ENCODE measurements at places on chromosomes 4 and X. TPM values are rescaled to one million over a fixed set of nuclear protein-coding genes. Genes with fewer than 3 reads are reported as not detected.

DNA sequence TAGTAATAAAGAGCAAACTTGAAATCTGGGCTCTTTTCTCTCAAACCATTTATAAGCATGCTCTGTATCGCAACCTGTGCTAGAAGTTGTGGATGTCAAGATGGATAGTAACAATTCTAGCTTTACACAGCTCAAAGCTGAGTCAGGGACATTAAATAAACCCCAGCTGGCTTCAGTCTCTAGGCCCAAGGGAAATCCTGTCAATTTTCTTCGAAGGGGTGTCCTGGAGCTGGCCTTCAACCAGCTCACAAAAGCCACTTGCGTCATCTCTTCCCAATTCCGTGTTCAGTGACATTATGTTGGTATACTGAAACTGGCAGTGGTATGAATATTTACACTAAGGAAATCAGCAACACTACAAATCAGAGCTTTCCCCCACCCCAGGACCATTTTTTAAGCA is 89.8 kb upstream of the PRKG2 start:
- DNase-seq, result no peak

GRCh38 chr4:3872834-3873313 is 106.7 kb downstream of the ADRA2C start:
- no peak for DNase-seq

GRCh38 chr4:163556177-163556576 is 61.7 kb downstream of the TMA16 start:
- no peak for DNase-seq

DNA sequence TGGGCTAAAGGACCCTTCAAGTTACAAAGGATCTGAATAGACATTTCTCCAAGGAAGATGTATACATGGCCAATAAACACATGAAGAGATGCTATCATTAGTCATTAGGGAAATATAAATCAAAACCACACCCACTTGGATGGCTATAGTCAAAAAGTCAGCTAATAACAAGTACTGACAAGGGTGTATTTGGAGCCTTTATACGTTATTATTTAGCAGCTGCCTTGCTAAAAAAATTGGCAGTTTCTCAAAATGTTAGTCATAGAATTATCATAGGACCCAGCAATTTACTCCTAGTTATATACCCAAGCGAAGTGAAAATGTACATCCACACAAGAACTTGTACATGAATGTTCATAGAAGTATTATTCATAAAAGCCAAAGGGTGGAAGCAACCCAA is 112.7 kb upstream of the DUSP21 start:
- DNase-seq, result no peak

- DNase-seq, result no peak
These were observed 33.0 kb downstream of the GRK4 start for GRCh38 chr4:2996415-2996814.

The CLDN22 gene
- not detected for total RNA-seq

The ARHGEF6 gene
- 50.8 TPM for total RNA-seq

- DNase-seq, result no peak
These were observed 22.8 kb downstream of the FHIP1A start for GRCh38 chr4:151431728-151432127.

- DNase-seq, result no peak
These were observed 674.4 kb upstream of the LCORL start for GRCh38 chr4:18695733-18696527.

- no peak for DNase-seq
These were observed 123.4 kb upstream of the SFRP2 start for GRCh38 chr4:153912301-153912700.

GRCh38 chr4:61203436-61203790 is 3.3 kb downstream of the ADGRL3 start:
- no peak for DNase-seq

GRCh38 chr4:77629885-77630284 is 24.3 kb downstream of the CXCL13 start:
- no peak for DNase-seq

GRCh38 chr4:37562592-37562991 is 123.6 kb downstream of the RELL1 start:
- no peak for DNase-seq

DNA sequence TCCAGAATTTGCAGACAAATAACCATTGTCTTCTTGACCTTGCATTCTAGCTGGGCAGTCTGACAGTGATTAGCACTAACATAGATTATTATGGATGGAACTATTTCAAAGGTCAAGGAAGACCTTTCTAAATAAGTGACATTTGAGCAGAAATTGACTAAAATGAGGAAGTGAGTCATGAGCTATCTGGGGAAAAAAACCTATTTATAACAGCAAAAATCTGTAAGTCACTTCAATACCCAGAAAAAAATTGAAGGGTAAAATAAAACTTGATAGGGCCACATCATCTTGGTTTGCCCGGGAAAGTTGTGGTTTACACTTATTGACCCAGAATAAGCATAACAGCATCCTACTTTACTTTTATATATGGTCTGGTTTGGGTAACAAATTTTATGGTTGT is 414.6 kb upstream of the HS3ST1 start:
- no peak for DNase-seq

DNA sequence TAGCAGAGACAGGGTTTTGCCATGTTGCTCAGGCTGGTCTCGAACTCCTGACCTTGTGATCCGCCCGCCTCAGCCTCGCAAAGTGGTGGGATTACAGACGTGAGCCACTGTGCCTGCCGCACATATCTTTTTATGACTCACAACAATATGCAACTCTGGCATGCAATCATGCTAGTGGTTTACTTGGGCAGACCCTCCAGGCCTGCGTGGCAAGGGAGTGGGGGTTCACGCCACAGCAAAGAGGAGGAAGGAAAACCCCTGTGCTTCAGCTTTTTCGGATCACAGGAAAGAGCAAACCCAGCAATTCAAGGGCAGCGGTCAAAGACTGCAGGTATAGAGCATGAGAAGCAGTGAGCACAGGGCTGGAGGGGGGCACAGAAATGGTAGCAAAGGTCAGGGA is 48.3 kb upstream of the CD99 start:
- DNase-seq, result no peak

The IQCM gene
- total RNA-seq, result not detected

The IRS4 gene
- not detected for total RNA-seq

The C1QTNF7 gene
- 0.42 TPM for total RNA-seq

The NEIL3 gene
- not detected for total RNA-seq

The ANOS1 gene
- total RNA-seq, result 6.9 TPM

DNA sequence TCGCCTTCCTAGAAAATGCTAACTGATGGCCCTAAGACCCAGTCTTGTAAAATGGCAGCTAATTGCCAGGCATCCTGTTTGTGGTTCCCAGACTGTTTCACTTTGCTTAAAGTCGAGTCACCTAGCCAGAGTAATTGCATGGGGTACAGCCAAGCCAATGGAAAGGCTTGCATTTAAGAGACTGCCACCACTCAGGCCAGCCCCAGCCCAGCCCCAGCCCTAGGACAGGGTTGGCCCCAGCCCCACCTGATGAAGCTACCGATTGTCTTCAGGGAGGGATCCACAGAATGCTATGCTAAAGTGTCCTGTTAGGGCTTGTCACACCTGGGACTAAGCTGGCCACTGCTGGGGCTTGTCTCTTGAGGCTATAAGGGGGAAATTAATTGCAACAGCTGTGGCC is 194.6 kb upstream of the KLF3 start:
- DNase-seq, result no peak

- no peak for DNase-seq
These were observed 18.0 kb downstream of the HPSE start for GRCh38 chr4:83316459-83317165.

The PDZD4 gene
- 2.8 TPM for total RNA-seq

GRCh38 chrX:109733613-109734083 is 591 bp upstream of the ACSL4 start:
- DNase-seq, result no peak

The SPCS3 gene
- total RNA-seq, result 40.6 TPM

DNA sequence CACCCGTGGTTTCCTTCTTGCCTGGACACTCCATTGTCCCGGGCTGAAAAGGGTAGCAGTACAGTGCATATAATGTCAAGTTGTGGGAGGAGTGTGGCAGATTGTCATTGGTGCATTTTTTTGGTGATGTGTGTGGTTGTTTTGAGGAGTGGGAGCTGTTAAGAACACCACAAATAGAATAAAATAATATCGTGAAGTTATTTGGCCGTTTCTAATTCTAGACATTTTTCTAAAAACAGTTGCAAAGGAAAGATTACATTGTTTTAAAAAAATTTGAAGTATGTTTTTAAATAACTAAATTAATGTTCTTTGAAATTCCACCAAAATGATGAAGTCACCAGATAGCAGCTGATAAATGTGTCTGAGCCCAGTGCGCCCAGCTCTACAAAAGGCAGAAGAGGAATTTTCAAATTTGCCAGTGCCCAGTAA is 1.3 kb downstream of the PKD2 start:
- DNase-seq, result no peak

DNA sequence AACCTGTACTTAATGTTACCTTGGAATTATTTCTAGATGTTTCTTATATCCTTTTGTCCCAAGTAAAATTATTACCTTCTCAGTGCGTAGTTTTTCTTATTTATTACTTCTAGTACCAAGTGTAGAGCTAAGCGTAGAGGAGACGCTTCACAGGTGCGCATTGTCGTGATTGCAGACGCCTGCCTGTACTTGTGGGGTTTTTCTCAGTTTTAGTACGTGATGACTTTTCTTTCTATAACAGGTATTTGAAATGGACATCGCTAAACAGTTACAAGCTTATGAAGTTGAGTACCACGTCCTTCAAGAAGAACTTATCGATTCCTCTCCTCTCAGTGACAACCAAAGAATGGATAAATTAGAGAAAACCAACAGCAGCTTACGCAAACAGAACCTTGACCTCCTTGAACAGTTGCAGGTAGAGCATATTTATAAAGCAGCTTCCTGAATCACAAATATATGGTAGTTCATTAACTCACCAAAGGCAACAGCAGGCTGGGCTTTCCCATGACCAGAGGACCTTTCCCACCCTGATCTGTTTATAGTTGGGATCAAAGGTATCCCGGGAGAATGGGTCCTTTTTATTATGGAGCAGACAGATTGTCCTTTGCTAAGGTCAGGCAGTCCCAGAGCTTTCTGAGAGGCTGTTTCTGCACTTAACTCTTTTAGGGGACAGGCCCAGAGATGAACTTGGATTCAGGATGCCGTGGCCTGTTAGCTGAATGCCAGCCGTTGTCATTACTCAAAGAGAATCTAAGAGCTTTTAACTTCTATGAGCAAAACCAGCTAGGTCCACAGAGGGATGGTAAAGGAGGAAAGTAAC is 172.9 kb downstream of the PTTG2 start:
- no peak for DNase-seq

DNA sequence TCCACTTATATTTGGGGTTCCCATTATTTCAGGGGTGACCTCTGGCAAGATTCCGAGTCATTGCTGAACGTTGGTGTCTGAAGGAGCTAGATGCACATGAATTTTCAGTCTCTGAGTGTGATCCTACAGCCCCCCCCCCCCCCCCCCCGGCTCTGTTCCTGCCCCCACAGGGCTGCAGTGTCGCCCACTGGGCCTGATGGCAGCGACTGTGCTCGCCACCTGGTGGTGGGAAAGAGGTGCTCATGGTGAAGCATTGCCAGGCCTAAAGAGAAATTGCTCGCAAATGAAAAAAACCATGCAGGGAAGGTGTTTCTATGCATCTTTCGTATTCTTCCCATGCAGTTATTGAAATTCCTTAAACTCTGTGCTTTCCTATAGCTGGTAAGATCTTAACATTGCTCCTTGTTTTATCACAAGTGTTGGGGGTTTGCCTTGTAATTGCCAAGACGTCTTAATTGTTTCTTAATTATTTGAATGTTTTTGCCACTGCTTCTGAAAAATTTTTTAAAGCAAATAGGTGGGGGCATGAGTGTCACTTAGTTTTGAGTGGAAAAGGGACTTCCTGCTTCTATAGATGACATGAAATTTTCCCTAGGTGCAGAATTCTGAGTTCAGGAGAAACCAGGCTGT is 63.2 kb downstream of the CLDN22 start:
- peak; percentile 44 for DNase-seq

The HSFX4 gene
- total RNA-seq, result not detected

The GPAT3 gene
- 26.8 TPM for total RNA-seq

- no peak for DNase-seq
These were observed 18.8 kb downstream of the PNMA6F start for GRCh38 chrX:153302796-153303195.

- DNase-seq, result no peak
These were observed 1255.7 kb downstream of the ADGRL3 start for GRCh38 chr4:62455871-62456270.

- DNase-seq, result no peak
These were observed 19.7 kb downstream of the CYSLTR1 start for GRCh38 chrX:78307665-78308064.

The IL15 gene
- total RNA-seq, result 1.1 TPM

DNA sequence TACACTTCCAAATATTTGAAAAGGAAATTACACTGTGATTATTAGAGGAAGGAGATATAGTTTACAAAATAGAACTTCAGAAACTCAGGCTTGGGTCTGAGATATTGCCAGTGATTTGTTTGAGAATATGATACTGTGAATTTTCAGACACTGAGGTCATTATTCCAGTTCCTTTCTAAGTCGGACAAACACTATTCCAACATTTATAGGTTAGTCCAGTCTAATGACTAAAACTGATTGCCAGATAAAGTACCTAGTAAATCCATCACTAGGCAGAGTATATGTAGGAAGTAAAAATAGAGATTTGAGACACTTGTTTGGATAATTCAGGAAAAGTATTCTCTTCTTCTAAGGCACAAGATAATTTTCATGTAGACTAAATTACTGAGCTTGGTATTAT is 13.2 kb downstream of the MTTP start:
- DNase-seq, result no peak

DNA sequence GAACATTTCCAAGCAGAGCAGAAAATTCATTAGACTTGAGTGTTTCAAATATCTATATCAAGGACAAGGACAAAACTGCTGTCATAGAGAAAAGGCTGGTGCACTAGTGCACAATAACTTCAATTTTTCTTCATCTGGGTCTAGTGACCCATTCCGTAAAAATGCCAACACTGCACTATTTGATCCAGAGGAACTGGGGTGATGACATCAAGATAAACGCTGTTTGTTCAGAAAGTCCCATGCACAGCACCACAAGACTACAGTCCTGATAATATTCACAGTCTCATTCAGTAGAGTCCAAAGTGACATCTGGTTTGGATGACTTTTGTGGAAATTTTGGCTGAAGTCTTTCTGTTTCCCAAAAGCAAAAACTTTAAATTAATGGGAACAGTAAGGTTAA is 303.5 kb upstream of the GALNT7 start:
- no peak for DNase-seq

GRCh38 chrX:153922932-153923857 is 2.9 kb downstream of the ARHGAP4 start:
- DNase-seq, result peak; percentile 84

DNA sequence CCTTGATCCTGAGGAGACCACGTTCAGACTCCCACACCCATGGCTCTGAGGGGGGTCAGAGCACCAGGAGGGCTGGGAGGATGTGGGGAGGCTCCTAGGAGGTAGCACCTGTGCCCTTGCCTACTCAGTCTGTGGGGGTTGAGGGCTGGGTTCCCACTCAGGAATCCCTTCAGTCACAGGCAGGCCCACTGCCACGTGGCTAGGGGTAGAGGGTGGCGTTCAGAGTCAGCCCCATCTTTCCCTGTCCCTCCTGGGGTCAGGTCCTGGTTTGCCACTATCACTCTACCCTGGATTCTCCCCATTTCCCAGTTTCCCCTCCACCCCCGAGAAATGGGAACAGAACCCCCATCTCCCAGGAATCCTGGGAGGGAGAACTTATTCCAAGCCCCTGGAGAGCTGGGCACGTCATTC is 111.3 kb downstream of the PSAPL1 start:
- no peak for DNase-seq

GRCh38 chr4:164012396-164013027 is 518.0 kb downstream of the TMA16 start:
- no peak for DNase-seq

Data from heart left ventricle (tissue), 16 donors.